ENCODE measurements at places on chromosomes 2 and 18.

GRCh38 chr2:204187229-204188083 lies 250.9 kb downstream of the ICOS start:
- DNase-seq = no peak

DNA sequence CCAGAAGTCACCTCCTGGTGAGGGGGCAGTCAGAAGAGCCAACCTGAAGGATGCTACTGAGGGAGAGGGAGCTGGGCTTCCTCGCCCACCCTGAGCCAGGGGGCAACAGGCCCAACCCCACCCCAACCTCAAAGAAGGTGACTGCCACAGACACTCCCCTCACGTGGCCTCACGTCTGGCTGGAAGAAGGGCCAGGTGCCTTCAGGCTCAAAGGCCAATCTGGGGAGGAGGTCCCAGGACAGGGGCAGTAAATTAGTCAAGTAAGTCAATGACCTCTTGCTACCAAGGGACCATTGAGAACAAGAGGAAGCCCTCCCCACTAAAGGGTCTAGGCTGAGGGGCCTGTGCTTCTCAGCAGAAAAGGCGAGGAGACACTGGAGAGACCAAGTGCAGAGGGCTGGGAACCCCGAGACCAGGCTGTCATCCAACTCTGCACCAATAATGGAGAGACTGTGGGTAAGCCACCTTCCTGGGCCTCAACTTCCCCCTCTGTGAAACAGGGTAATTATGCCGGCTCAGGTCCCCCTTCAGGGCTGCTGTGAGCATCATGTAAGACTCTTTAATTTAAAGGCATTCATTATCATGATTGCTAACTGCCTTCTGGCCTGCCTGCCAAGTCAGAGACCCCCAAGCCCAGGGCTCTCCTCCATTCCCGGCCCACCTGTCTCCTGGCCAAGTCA lies 20.2 kb upstream of the TNS1 start:
- DNase-seq = no peak

DNA sequence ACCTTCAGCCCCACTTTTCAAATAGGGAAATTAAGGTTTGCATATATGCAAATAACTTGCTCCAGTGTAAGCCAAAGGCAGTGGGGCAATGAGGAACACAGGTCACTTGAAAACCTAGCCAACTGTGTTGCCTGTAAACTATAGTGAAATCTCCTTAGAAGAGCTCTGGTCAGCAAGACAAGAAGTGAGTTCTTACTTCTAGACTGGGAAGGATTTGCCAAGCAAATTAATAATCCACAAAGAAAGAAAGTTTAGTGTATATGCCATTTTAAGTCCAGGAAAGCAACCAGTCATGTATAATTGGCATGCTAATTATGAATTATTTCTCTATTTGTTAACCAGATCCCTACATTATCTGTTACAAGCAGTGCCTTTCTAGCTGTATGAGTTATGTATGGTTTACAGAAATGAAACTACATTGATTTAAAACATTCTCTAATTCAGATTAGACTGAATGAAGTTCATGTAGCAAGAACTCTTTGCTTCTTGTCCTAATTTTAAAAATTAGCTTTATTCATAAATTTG lies 129.9 kb downstream of the MTX2 start:
- no peak for DNase-seq

GRCh38 chr18:59448546-59448945 lies 89.5 kb upstream of the LMAN1 start:
- no peak for DNase-seq

DNA sequence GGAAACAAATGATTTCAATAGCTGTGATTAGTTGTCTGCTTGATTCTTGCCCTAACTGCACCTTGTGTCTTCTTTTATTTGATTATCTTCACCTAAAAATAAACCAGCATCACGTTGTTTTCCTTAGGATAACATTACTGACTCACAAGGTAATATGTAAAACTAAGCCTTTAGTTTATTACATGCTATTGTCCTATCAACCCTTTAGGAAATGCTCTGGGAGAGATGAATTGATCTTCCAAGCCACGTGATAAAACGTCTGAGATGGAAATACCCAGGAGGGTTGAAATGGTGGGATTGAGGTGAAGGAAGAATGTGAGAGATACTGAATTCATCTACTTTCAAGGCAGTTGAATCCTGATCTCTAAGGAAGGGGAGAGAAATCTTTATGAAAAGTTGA lies 34.5 kb upstream of the TMEM178A start:
- DNase-seq = no peak

DNA sequence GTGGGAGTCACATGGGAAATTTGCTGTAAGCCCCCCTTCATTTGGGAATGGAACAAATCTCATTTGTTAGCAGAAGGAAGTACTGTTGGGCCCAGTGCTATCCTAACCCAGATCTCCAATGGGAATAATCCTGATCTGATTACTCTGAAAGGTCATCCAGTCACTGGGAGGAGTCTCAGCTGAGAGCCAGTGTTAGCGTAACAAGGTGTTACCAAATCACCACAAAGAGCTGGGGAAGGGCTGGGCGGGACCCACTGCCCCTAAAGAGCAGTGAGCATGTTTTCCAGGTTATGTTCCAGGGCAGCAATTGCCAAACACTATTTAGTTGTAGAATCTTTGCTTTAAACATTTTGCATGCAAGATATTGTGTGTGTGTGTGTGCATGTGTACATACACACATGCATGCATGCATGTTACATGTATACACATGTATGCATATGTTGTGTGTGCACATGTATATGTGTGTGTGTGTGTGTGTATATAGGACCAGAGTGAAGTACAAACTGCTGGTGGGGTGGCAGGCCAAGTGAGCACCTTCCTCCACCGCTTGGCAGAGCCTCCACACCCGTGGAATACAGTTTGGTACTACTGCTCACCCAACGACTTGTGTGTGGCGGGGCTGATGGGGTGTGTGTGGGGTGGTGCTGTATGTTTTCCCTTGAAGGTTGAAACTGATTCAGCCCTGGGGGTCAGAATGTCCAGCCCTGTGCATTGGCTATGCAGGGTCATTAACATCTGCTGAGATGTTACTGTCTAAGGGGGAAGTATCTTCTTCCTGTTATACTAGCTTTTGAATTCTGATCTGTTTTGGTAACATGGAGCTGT lies 15.2 kb downstream of the INPP5D start:
- no peak for DNase-seq

- no peak for DNase-seq
Measured at GRCh38 chr18:24446453-24446852, 14.0 kb upstream of the HRH4 start.

GRCh38 chr2:96409081-96409819 lies 73.7 kb downstream of the NCAPH start:
- DNase-seq = no peak

GRCh38 chr2:48530033-48530811 lies at the start of gene STON1:
Gene STON1 (plus strand): TSS chr2:48530154. CDS start chr2:48580634, 50,480 bp downstream.
- DNase-seq = no peak

DNA sequence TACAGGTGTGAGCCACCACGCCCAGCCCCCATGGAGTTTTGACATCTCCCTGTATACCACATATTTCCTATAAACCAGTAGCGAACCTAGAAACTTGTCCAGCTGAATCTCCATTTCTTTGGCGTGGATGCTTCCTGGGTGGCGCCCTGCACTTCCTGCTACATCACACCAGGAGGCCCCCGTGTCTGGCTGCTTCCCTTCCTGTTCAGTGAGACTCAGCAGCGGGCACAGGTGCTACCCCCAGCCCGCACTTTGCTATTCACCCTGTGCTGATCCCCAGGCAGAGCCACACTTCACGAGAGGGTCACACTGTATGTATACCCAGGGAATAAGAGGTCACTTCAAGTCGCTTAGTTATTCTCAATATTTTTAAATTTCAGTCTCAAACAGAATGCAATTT lies 35.0 kb downstream of the CYP27C1 start:
- DNase-seq = no peak

DNA sequence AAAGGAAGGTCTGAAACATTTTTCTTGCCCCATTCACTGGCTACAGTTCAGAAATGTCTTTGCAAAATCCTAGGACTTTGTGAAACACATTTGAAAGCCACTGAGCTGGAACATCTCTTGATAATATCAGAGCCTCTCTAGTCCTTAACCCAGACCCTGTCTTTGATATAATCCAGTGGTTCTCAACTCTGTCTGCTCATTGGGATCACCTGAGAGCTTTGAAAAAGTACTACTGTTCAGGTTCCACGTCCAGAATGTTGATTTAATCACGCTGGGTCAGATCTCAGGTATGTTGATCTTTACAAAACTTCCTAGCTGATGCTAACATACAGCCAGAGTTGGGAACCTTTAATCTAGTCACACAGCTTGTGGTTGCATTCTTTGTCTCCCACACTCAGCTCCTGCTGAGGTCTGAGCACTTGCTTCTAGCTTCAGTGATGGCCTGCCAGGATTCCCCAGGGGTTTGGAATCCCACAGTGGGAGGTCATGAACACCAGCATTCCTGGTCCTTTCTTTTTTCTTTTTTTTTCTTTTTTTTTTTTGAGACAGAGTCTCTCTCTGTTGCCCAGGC lies 262.7 kb downstream of the SETBP1 start:
- DNase-seq = no peak

DNA sequence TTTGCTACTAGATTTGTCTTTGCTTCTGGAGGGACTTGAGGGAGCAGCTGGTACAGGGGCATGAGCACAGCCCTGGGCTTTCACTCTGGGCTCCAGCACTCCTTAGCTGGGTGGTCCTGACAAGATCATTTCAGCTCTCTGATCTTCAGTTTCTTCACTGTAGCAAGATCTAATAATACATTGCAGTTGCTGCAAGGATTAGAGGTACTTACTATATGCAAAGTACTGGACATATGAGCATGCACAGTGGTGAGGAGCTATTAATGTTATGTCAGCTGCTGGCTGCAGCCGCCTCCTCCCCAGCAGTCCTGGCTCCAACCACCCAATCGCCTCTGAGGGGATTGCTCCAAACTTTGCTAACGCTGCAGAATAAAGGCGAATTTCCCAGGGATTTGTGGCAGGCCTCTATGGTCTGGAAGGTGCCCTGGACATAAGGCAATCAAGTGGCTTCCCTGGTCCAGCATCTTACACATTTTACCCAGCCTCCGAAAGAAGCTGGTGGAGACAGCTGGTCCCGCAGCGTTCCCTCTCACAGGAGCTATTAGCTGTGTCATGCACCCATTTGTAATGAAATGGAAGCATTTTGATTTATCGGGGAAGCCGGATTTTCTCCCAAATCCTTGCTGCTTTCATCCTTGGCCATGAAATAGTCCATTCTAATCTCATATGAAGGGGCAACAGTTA lies 96.7 kb downstream of the RHOB start:
- no peak for DNase-seq

DNA sequence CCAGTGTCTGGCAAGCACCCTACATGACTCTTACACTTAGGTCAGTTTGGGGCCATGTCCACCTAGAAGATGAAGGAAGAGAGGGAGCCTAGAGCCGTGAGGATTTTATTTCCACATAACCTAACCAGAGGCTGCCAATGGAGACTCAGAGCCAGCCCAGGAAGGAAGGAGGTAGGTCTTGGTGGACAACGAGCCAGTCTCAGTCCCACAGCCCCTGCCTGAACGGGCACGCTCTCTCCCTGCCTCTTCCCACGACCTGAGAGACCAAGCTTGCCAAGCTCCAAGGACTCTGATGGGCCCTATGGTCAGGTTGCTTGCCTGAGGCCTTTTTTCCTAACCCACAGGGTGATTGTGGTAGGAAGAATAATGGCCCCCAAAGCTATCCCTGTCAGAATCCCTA lies 188.4 kb downstream of the TFCP2L1 start:
- DNase-seq = no peak

DNA sequence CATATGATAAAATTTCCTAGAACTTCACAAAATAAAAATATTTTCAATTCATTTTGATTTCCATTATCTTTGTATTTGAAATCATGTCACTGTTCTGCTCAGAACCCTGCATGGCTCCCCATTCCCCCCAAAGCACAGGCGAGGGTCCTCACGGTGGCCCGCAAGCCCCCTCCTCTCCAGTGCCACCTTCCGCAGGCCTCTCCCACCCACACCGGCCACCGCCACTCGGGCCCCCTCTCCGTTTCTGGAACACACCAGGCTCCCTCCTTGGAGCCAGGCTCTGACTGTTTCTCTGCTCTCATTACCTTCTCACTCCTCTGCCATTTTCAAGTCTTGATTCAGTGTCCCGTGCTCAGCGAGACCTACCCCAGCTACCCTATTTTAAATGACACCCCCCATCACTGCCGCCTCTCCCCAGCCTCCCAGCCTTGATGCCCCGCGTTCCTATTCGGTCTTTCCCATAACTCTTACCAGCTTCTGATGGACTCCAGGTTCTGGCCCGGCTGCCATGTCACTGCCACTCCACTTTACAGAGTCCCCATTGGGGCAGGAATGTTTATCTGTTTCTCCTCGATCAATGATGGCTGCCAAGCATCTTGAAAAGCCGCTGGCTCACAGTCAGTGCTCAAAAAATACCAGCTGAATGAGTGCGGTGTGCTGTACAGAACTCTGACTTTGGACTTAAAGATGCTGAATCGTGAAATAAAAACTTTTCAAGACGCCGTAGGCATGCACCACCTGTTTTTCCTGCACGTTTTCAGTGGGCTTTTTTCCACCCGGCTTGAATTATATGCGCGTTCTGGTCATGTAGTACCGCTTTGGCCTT lies 201.0 kb downstream of the GBX2 start:
- no peak for DNase-seq

DNA sequence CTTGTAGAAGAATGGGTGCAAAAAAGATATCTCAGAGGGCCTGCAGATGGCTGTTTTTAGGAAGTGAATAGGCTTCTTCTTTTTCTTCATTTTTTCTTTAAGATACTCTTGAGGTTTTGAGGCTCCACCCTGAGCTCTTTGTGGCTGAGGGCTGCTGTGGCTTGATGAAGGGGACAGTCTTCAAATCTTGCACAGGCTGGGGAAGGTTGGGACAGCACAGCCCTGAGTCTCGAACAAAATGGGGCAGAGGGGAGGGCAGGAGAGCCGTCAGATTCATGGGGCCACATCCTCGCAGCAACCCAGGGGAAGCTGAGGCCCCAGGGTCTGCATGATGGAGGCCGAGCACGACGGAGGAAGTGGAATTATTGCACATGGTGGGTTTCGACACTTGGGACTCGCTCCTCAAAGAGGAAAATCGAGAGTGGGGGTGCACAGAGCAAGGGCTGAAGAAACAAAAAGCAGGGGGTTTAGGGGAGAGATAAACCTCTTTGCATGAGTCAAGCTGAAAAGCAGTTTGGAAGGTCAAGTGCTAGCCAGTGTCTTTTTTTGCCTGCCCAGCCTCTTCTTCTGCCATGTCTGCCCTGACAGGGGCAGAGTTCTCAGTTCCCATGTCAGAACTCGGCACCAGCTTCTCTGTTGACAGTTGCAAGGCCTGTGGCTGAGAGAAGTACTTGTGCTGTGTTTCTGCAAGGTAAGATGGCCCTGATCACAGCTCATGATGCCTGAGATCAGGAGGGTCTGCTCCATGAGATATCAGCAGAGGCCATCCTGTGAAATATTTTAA lies 19.5 kb downstream of the INPP4A start:
- no peak for DNase-seq

- DNase-seq = no peak
Measured at GRCh38 chr2:232833830-232834229, 36.2 kb upstream of the SNORC start.
